Natural killer cell treated with Interleukin-12 subunit alpha and Interleukin-12 subunit beta and Interleukin-15 and Interleukin-18, amount 100 ng/mL, for 72 hours (primary cell): ENCODE measurements at places on chromosomes 2 and 18.

- DNase-seq, result peak; percentile 85
Measured at GRCh38 chr2:156334496-156335478, 2.3 kb upstream of the NR4A2 start.

- DNase-seq, result no peak
Measured at GRCh38 chr2:2331881-2332280, 806 bp upstream of the MYT1L start.

- no peak for DNase-seq
Measured at GRCh38 chr18:76554547-76555222, 59.6 kb upstream of the ZNF516 start.

GRCh38 chr2:51782921-51783765 is 751.2 kb upstream of the NRXN1 start:
- no peak for DNase-seq

- no peak for DNase-seq
Measured at GRCh38 chr2:204114295-204115136, 178.0 kb downstream of the ICOS start.

- DNase-seq, result no peak
Measured at GRCh38 chr18:22293417-22293816, 124.0 kb downstream of the GATA6 start.

DNA sequence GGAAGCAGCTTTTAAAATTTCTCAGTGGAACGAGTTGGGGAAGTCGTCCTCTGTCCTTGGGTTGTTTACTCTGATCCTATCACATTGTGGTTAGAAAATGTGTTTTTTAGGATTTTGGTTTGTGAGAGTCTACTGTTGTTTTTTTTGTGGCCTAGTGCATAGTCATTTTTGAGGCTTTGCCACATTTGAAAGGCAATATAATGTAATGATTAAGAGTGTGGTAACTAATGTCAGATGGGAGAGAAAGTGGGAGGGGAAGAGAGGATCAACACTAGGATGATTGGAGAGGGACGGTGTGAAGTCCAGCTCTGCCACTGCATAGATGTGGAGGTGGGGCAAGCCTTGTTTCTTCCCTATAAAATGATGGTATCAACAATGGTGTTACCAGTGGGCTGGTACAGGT is 8.5 kb downstream of the SP140L start:
- DNase-seq, result no peak

DNA sequence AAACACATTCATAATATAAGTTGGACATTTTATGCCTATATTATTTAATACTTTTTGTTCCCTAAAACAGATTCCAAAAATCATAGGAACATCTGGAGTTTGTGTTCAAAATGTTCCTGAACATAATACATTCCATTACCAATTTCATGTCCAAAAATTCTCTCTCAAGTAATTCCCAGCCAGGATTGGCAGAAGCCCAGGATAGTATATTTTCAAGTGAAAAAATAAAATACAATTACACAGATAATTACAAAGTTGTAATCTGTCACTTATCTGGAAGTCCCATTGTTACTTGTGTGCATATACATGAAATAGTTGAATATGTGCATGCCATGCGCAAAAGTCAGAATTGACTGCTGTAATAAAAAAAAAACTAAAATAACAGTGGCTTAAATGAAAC is 5.2 kb upstream of the SCN7A start:
- no peak for DNase-seq

DNA sequence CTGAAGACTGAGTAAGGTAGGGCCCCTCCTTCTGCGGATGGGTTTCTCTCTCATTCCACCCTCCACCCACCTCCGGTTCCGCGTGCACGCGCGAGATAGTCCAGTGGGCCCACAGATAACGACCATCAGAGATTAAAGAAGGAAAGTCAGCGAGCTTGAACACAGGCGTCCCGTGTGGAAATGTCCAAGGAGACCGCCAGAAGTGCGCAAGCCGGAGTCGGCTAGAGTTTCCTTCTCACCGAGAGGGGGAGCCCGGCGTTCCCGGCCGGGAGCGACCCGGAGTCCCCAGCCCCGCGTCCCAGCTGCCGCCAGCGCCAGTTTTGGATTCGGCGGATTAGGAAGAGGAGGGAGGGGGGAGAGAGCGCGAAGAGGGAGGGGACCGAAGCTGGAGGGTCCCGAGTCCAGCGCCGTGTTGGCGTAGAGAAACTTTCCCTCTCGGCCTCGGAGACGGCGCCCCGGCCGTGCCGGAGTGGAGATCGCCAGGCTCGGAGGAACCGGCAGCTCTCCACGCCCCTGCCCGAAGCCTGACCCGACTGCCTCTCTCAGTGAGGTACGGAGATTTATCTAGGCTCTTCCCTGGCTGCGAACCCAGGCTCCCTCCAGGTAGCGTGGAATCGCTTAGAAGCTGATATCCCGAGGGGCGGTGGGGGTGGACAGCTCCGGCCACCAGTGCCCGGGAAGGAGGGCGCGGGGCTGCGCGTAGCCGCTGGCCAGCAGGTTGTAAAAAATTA is at the start of gene GULP1:
Gene GULP1 (plus strand): TSS at position 258 of the 731 bp plus-strand sequence. CDS start 185,829 bp downstream, outside the sequence.
- DNase-seq, result no peak

DNA sequence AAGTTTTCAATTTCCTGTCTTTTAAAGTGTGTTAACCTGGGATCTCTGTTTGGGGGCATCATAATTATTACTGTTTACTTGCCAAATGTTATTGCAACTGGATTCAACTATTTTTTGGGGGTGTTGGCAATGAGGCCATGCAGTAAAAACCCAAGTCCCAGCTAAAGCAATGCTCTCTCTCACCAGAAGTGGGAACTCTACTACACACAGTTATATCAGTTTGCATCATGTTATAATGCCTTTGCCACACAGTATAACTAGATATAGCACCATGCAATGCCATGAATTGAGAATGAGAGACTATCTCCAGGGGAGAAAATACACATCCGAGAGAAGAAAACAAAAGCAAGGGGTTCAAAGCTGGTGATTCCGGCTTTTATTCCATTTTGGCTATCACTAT is 79.0 kb downstream of the GCA start:
- no peak for DNase-seq

DNA sequence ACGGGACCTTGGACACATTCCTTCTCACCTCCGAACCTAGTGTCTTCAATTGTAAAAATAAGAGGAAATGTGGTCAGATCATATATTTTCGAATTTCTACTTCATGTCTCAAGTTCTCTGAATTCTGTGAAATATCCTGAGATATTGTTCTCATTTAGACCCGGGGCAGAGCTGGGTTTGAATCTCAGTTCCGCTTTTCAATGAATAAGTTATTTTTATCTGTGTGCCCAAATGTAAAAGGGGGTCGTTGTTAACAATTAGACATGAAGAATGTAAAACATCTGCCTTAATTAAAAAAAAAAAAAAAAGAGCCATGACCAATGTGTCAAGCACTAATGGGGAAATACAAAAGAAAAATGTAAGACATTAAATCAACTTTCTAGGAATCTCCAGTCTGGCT is 48.9 kb upstream of the BCL11A start:
- no peak for DNase-seq

DNA sequence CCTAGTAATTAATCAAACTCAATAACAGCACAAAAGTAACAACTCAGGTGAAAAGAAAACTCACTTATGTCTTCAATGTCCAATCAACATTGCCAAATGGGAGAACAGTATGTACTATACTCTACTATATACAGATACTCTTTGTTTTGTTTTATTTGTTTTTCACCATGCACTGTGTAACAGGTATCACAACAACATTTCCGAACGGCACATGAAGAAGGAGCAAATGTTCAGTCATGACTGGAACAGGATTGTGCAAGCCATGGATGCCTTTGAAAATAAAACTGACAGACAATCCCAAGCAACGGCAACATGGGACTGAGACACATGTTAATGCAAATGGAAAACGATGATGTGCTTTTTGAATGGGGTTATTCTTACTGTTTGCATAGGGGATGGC is 334.9 kb upstream of the THUMPD2 start:
- no peak for DNase-seq

DNA sequence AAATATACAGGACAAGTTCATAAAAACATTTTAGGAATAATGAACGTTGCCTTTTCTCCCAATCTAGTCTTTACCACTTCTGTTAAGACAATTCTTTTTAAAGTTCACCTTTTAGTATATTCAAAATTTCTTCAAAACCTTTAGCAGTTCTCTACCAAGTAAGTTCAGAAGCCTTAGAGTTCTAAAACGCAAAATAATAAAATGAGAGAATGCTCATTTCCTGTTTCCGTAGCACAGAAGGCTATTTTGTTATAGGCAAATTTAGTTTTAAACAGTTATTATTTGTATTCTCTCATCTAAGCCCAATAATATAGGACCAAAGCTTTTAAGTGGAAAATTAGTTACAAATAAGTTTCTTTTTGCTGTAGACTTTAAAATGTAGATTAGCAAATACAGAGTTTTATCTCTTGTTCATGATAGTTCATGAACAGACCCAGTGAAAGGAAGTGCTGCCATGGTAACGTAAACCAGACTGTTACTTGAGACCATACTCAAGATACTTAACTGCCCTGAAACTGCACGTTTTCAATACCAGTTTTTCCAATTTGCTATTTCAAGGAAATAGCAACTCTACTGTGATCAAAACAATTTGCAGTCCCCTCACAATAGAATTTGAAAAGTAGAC is 173.1 kb upstream of the STON1 start:
- DNase-seq, result no peak

DNA sequence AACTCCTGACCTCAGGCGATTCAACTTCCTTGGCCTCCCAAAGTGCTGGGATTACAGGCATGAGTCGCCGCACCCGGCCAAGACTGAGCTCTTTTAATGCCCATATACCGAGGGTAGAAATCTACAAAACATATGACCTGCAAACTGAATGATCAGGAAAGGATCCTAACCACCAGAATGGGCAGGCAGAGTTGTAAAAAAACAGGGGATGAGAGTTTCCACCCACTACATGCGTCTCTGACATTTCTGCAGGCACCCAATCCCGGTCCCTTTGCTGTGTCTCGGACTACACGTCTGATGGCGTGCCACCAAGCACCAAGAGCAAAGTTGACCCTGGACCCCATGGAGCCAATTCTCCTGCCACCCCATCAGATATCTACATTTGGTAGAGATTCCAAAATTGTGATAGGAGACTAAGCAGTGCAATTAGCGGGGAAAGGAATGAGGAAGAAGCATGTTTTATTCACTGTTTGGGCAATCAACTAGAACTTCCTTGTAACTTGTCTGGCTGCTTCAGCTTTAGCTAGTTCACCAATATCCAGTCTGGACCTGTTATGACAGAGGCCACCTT is 74.1 kb downstream of the ATP8B1 start:
- DNase-seq, result no peak
